Fibroblast of skin of abdomen (primary cell): ENCODE measurements at places on chromosomes 6 and 20.
A peak's percentile ranks its signal among the peaks of the same experiment; 100 is the strongest.

- no peak for DNase-seq
Measured at GRCh38 chr20:46592580-46593362, 42.3 kb upstream of the OCSTAMP start.

DNA sequence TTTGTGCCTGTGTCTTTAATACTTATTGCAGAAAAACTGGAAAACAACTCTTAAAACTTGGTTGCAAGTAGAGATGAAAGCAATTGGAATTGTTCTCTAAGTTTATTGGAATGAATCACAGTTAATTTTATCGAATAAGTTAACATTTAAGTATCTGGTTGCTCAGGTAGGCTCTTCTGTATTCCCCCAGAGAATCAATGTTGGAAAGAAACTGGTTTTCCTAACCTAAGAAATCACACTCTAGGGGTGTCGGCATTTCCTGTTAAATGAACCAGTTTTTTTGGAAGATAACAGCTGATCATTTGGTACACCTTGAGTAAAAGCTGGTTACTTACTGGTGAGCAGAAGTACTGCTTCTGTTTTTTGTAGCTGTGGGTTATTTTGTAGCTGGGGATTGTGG lies 5.2 kb downstream of the TFAP2C start:
- DNase-seq: no peak

GRCh38 chr20:46789339-46790028 lies 80.0 kb downstream of the SLC2A10 start:
- no peak for DNase-seq

GRCh38 chr6:158848490-158848895 lies 29.3 kb upstream of the EZR start:
- no peak for DNase-seq

GRCh38 chr6:157335829-157336228 lies 12.5 kb upstream of the TMEM242 start:
- DNase-seq: no peak

- DNase-seq: no peak
Measured at GRCh38 chr6:7894262-7895124, 16.1 kb downstream of the TXNDC5 start.

DNA sequence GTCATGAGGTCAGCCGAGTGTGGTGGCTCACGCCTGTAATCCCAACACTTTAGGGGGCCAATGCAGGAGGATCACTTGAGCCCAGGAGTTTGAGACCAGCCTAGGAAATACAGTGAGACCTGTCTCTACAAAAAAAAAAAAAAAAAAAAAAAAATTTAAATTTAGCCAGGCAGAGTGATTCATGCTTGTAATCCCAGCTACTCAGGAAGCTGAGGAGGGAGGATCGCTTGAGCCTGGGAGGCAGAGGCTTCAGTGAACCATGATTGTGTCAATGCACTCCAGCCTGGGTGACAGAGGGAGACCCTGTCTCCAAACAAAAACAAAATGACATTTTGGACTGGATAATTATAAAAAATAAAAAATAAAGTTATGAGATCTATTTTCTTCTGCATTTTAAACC lies 56.2 kb downstream of the ADGRF1 start:
- DNase-seq: peak; percentile 9

DNA sequence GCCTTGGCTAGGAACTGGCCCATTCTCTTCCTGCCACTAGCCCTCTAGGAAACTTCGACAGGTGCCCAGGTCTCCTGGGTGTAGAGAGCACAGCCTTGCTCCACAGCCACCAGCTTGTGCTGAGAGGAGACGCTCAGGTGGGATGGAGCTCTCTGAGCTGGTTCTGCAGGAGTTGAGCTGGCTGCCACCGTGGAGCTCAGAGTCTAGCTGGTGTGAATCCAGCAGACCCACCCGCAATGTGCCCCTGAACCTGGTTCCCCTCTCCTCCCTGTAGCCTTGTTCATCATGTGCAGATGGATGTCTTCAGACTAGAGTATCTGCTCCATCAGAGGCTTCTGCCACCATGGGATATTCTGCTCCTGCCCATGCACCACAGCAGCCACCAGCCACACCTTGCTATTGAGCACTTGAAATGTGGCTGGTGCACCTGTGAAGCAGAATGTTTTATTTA lies 222.5 kb downstream of the SYNDIG1 start:
- DNase-seq: no peak

- no peak for DNase-seq
Measured at GRCh38 chr6:125793863-125794262, 3.1 kb downstream of the NCOA7 start.

- no peak for DNase-seq
Measured at GRCh38 chr20:35451295-35451694, 4.1 kb upstream of the CEP250 start.

DNA sequence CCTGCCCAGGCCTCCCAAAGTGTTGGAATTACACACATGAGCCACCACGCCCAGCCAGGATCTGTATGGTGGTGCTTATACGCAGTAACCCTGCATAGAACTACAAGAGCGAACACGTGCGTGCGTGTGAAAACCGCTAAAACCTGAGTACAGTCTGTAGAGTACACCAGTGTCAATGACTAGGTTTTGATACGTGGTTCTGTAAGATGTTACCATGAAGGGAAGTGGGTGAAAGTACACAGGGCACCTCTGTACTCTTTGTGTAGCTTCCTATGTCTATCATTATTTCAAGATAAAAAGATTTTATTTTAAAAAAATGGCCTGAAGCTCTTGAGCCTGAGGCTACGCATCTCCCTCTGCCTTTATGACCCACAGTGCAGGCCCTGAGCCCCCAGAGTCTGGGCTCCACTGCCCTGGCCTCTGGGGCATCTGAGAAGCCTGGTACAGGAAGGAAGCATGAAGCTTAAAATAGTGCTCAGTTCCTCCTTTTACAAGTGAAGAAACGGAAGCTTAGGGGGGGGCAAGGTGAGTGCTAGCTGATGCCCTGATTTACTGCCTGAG lies 21.6 kb downstream of the LY86 start:
- no peak for DNase-seq

GRCh38 chr6:37897818-37898515 lies 78.4 kb downstream of the ZFAND3 start:
- no peak for DNase-seq

DNA sequence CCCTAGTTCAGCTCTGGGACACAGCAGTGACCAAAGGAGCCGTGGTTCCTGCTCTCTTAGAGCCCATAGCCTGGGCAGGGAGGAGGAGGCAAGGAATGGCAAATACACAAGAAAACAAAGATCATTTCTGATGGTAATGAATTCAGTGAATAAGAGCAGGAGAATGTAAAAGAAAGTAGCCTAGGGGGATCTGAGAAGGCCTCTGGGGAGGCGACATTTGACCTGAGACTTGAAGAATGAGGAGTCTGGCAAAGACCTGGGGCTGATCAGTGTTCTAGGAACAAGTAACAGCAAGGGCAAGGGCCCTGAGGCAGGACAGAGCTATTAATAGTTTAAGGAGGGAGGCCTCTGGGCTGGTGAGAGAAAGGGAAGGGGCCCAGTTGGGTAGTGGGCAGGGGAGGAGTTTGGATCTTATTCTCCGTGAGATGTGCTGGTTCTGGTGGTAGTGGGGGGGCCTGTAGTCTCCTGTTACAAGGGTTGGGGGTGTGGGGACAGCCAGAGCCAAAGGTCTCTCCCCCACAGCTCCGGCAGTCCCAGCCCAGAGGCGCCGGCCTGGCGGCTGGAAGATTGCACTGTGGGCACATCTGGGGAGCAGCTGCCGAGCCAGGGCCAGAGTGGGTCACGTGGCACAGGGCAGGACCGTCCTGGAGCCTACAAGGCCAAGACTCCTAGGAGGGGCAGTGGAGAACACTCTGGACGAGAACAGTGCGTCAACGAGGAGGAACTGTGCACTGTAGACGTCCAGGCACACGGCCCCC lies 9.3 kb upstream of the ID1 start:
- peak; percentile 92 for DNase-seq
